ENCODE measurements at places on chromosomes 11 and 22. TPM values are rescaled to one million over a fixed set of nuclear protein-coding genes. Genes with fewer than 3 reads are reported as not detected.

DNA sequence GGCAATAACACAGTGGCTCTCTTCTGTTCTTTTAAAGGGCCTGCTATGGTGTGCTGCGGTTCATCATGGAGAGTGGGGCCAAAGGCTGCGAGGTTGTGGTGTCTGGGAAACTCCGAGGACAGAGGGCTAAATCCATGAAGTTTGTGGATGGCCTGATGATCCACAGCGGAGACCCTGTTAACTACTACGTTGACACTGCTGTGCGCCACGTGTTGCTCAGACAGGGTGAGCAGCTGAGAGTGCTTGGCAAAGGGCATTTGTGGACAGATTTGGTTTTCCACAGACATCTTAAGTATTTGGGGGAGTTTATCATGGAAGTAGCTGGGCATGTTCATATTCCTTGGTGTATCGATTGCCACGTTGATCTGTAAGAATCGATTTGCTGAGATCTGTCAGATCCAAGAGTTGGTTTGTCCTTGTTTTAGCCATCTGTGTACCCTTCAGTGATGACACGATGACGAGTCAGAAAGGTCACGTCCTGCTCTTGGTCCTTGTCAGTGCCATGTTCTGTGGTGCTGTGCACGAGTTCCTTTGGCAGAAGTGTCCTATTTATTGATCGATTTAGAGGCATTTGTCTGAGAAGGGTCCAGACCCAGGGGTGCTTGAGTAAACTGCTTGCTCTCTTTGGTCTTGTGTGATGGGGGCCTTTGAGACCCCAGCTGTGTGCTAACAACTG, 4.8 kb downstream of the RPS3 start:
- DNase-seq, result no peak

DNA sequence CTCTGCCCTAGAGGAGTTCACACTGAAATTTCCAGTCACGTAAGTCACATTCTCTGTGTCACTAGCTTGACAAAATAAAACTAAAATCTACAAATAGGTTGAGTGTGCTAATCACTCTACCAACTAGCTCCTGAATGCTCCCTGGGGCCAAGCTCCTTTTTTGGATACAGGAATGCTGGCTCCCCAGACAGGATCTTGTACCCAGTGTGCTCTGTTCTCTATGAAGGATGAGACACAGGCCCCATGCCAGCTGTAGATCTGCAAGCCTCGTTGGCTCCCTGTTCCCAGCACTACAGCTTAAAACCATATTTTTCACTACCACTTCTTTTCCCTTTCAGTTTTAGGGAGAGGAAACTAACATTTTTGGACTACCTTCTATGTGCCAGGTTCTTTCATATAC, 3.7 kb upstream of the IPO7 start:
- no peak for DNase-seq

Gene TRPC6
- polyA plus RNA-seq, result not detected

Gene MS4A8
- not detected for polyA plus RNA-seq

Gene CALCB
- 0.09 TPM for polyA plus RNA-seq

All from GM12878 (cell line).